NCI-H526 (cell line): ENCODE measurements at places on chromosomes 1 and 21.
A peak's percentile ranks its signal among the peaks of the same experiment; 100 is the strongest.

DNA sequence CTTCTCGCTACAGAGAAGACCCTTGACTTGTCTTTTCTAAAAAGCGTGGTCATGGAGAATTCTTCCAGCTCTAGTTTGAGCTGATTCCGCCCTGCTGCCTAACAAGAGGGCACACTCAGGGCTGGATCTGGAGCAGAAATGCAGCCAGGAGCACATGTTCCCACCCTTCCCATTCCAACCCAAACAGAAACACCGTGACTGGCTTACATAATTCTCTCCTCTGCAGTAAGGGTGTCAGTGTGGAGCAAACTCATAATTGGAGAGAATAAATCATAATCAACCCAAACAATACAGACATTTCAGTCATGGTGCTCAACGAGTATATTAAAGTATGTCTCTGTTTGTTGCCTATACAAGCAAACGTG is 34.5 kb downstream of the CTNNBIP1 start:
- no peak for DNase-seq

DNA sequence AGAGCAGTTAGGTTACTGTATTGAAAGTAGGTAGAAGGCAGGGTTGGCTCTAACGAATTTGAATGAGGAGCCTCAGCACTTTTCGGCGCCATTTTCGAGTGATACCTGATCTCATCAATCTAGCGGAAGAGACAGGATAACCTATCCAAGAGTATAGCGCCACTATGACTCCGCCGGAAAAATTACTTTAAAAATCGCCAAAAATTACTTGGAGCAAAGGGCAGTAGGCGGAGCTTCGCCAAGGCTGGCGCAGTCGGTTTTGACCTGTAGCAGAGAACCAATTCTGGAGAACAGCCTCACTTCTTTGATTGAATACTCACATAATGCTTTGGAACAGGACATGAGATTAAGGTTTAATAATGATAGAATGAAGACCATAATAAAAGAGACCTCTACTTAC is 25.6 kb downstream of the EFCAB7 start:
- DNase-seq = no peak

GRCh38 chr21:20800106-20800505 is 198.1 kb upstream of the NCAM2 start:
- no peak for DNase-seq

DNA sequence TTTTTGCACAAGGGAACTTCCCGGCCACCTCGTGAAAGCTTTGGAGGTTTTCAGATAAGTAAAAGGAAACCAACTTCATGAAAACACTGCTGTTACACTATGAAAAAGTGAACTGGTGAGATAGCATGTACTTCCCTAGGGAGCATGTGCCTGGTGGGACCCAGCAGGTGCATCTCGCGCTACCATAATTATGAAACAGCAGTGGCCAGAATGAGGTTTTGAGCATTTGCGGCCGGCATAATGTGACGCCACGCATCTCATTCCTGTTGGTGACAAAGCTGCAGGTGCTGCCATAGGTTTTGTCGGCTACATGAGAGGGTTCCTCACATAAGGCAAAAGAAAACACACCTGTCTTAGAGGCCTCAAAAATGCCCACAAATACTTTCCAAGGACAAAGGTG is 1.7 kb downstream of the KRTAP10-3 start:
- DNase-seq = no peak

- DNase-seq = no peak
Measured at GRCh38 chr1:186899577-186899976, 70.8 kb downstream of the PLA2G4A start.

GRCh38 chr1:53065391-53065790 is 3.4 kb downstream of the PODN start:
- no peak for DNase-seq

- no peak for DNase-seq
Measured at GRCh38 chr1:11682287-11682771, 1.4 kb upstream of the MAD2L2 start.

DNA sequence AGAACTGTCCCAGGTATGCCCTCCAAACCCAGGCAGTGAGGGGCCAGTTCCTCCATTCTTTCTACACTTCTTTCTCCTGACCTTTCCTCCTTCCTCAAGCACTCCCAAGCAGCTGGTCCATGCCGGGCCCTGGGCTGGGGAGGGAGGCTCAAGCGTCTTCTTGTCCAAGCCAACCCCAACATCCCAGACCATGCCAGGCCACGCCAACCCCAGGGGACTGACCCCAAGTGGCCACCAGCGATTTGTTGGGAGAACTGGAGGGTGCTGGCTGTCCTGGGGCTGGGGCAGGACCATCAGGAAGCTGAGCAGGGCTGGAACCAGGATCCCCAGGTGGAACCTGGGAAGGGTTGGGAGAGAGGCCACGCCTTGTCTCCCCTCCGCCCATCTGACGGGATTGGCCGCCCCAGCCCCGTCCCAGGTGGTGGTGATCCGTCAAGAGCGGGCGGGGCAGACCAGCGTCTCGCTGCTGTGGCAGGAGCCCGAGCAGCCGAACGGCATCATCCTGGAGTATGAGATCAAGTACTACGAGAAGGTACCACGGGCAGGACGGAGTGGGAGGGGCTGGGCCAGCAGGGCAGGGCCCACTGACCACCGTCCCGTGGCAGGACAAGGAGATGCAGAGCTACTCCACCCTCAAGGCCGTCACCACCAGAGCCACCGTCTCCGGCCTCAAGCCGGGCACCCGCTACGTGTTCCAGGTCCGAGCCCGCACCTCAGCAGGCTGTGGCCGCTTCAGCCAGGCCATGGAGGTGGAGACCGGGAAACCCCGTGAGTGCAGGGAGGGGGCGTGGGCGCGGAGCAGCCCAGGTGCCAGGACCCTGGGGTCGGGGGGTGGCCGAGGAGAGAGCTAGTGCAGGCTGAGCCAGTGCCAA is 29.9 kb downstream of the EPHA8 start:
- DNase-seq = peak; percentile 26

GRCh38 chr1:165893507-165893906 is 66.1 kb downstream of the UCK2 start:
- no peak for DNase-seq

GRCh38 chr1:246428542-246429308 is 78.4 kb downstream of the SMYD3 start:
- no peak for DNase-seq

- DNase-seq = peak; percentile 10
Measured at GRCh38 chr1:63915121-63915520, 141.3 kb downstream of the ROR1 start.

DNA sequence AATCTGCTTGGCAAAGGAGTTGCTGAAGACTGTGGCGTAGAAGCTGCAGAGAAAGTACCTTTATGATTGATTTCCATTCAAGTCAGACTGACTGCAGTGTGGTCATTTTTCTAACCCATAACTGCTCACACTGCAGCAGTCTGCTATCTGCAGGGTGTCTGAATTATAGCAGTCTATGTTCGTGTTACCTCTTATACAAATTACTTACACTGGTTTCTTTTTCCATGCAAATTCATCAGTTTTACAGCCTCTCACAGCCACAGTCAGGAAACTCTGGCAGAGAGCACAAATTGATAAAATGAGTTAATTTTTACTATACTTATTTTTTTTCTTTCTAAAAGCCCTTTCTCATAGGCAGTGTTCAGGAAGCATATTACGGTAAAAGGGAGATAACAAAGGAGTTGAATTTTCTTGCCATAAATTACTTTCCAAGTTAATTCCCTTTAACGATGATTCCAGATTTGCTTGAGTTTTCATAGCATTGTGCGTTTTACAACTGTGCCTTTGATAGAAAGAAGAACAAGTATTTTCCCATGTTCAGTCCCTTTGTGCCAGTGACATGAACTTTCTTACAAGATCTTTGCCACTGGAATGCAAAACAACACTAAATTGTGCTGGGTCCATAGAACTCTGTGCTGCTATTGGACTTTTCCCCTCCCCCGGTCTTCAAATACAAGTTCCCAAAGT is 261.5 kb downstream of the NFIA start:
- DNase-seq = peak; percentile 67

DNA sequence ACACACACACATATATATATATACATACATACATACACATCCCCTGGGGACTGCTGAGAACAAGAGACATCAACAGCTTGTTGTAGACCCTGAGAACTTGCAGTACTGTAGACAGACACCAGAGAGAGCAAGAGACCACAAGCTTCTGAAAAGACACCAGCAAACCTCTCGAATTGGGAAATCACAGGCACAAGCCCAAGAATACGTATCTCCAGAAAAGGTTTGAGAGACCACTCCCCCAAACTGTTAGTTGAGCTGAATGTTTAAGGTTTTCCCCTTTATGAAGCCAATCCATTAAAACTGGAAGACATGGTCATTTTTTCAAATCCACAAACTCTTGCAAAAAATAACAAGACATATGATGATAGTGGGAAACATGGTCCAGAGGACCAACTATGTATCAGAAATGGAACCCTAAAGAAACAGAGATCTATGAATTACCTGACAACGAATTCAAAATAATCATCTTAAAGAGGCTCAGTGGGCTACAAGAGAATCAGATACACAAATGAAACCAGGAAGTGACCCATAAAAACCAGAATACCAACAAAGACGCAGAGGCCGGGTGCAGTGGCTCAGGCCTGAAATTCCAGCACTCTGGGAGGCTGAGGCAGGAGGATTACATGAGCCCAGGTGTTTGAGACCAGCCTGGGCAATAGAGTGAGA is 45.1 kb downstream of the SLC2A1 start:
- DNase-seq = peak; percentile 86

DNA sequence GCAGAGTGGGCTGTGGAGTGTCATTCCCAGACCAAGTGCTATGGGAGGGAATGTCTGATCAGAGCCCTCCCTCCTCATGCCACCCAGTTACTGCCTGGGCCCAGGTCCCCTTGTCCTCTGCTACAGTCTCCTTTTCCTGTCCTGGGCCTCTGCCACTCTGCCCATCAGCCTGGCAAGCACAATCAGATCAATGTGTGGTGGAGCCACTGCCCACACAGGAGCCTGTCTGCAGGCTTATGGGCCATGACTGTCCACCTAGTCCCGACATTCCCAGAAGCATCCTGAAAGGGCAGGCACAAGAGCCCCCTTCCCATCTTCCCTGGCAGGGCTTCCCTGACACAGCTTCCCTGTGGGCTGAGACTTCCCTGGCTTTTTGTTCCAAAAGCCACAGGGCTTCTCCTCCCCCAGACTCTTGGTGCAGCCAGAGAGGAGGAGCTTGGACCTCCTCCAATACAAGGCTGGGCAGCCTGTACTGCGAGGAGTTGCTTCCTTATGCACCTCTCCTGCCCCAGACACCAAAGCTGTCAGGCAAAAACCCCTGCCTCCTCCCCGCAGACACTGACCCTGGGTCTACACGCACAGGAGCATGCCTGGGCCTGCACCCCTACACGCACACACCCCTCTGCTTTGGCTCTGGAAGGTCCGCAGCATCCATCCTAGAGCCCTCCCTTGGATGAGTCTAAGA is 29.2 kb upstream of the CNTN2 start:
- DNase-seq = no peak

DNA sequence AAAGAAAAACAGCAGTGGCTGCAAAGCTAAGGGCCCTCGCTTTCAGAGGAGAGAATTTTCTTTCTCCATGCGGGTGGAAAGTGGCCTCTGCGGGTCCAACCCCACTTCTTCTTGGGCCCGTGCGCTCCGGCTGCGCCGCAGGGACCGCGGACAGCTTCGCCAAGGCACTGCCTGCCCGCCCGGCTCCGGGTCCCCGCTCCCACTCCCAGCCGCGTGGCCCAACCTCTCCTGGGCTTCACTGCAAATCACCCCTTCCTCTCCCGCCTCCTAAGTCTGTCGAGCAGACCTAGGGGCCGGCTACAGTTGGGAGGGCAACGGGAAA is 1.0 kb upstream of the RUNX3 start:
- no peak for DNase-seq

DNA sequence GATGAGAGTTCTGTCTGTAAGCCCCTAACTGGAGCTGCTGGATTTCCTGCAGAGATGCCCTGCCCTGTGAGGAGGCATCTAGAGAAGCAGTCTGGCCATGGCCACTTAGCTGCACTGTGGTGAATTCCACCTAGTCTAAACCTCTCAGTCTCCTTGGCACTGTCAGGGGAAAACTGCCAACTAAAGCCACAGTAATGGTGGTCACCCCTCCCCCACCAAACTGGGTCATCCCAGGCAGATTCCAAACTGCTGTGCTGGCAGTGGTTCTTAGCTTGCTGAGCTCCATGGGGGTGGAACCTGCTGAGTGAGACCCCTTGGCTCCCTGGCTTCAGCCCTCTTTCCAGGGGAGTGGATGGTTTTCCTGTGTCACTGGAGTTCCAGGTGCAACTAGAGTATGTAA is 740.6 kb downstream of the RWDD3 start:
- no peak for DNase-seq

GRCh38 chr21:29300807-29301138 is 2.1 kb downstream of the BACH1 start:
- no peak for DNase-seq

DNA sequence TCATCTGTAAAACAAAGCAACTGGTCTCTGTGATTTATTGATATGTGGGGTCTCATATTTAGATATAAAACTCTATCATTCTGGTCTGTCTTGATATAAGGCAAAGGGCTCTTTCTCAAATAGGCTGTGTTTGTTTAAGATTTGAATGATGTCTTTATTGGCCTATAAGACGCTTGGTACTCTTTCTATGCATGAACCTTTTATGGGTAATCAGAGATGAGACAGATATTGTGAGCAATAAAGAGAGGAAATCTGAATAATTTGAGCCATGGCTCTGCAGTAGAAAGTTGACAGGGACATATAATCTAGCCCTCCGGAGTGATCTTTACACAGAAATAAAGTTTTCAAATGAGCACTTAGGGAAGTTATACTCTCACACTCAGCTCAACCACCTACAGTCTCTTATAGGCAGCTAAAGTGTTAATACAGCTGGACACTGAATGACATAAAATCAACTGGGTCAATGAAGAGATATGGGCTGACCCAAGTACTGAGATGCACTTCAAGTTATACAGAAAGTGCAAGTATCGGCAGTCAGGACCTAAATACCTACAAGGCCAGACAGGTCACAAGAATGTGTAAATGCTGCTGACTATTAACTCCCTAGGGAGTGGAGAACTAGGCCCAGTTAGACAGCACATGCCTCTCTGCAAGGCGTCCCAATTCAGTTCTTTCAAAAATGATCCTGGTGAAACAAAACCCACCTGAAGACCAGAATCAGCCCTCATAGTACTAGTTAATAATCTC is 111.0 kb downstream of the PTPN14 start:
- DNase-seq = peak; percentile 42
